ENCODE measurements at places on chromosomes 16 and 17.

DNA sequence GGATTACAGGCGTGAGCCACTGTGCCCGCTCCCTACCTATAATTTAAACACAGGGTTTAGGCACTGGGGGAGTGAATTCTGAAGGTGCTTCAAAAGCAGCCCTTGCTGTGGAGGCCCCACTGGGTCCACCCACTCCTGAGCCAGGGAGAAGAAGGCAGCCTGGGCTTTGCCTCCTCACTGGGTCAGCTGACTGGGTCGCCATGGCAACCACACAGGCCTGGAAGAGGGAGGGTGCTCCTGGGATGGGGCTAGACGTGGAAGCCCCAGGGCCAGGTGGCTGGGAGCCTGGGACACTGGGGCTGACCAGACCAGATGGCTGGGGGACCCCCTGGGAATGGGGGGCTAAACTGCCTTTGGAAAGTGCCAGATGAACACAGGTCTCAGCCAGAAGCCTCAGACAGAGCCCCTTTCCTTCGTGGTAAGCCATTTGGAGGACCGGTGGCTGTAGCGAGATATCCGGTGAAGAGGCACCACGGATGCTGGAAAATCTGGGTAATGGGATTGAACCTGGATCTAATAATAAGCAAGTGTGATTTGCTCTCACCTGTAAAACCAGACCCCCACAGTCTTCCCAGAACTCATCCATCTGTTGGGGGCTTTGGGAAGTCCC is 32.9 kb downstream of the TRARG1 start:
- DNase-seq: no peak

GRCh38 chr17:80365001-80365965 is 49.7 kb upstream of the ENDOV start:
- DNase-seq: no peak

DNA sequence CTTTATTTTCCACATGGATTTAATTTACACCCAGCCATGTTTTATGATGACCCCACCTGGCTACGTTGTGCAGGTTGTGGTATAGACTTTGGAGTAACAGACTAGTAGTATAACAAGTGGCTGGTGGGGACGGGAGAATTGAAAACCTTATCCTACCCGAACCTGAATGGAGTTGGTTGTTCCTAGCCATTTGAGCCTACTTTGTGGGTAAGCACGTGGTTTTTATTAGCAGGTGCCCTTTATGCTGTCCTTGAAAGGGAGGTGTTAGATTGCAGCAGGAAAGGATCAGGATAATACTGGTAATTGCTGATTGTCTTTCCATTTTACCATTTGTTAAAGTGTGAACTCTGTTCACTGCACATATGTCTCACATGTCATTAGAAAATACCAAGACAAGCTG is 31.9 kb upstream of the PHAF1 start:
- no peak for DNase-seq

GRCh38 chr16:85913688-85914422 is 14.9 kb downstream of the IRF8 start:
- DNase-seq: no peak

- no peak for DNase-seq
Observed at GRCh38 chr17:45722161-45722560, 62.0 kb upstream of the CRHR1 start.
